Dermis microvascular lymphatic vessel endothelial cell (primary cell): ENCODE measurements at places on chromosomes 1 and 21. TPM values are rescaled to one million over a fixed set of nuclear protein-coding genes. Genes with fewer than 3 reads are reported as not detected.

Gene VHLL
- total RNA-seq = 0.13 TPM in 2 replicates

Gene PLEKHO1
- total RNA-seq = 37.9 and 56.5 TPM in 2 replicates

Gene KRTAP21-2
- not detected in 2 replicates for total RNA-seq

Gene PLPP3
- 22.6 and 59.7 TPM in 2 replicates for total RNA-seq

Gene LIPI
- not detected in 2 replicates for total RNA-seq

Gene B3GALT5
- not detected in 2 replicates for total RNA-seq

Gene GNG5
- total RNA-seq = 10.1 and 17.8 TPM in 2 replicates

Gene S100A1
- not detected in 2 replicates for total RNA-seq

Gene MSH4
- 0.13 TPM in 2 replicates for total RNA-seq

Gene CLK2
- 13.6 and 23.4 TPM in 2 replicates for total RNA-seq

Gene SYT14
- total RNA-seq = 0.13 TPM in 2 replicates

Gene RHD
- total RNA-seq = 0.13 and 0.25 TPM in 2 replicates

Gene C1orf87
- total RNA-seq = not detected in 2 replicates

Gene TLCD4
- under 0.01 TPM in 2 replicates for total RNA-seq

Gene UBE2U
- total RNA-seq = 0.13 TPM in 1 of 2 replicates, not detected in the other

Gene CAPN2
- 147 and 203 TPM in 2 replicates for total RNA-seq

Gene SYDE2
- total RNA-seq = 4.0 and 6.1 TPM in 2 replicates

Gene MAP3K21
- total RNA-seq = 0.90 and 1.3 TPM in 2 replicates

Gene PGBD5
- total RNA-seq = under 0.01 and 0.38 TPM in 2 replicates

Gene CENPF
- 10.4 and 31.2 TPM in 2 replicates for total RNA-seq

Gene ATF3
- total RNA-seq = 1.0 and 1.3 TPM in 2 replicates

Gene LCE1D
- total RNA-seq = not detected in 2 replicates

Gene NMNAT2
- total RNA-seq = 0.13 and 0.51 TPM in 2 replicates

Gene IVL
- total RNA-seq = not detected in 2 replicates

Gene UMODL1
- not detected in 2 replicates for total RNA-seq

Gene AADACL3
- total RNA-seq = not detected in 2 replicates

Gene GUCA2A
- total RNA-seq = not detected in 2 replicates

Gene ANGPTL1
- not detected in 2 replicates for total RNA-seq

Gene CLDN14
- total RNA-seq = 0.13 and 0.26 TPM in 2 replicates

Gene PCBP3
- total RNA-seq = 0.13 TPM in 2 replicates

Gene AMY2A
- total RNA-seq = under 0.01 TPM in 1 of 2 replicates, not detected in the other

Gene NTRK1
- not detected in 2 replicates for total RNA-seq

Gene P3H1
- total RNA-seq = 67.0 and 103 TPM in 2 replicates

Gene KRTAP10-12
- not detected in 2 replicates for total RNA-seq

Gene TRPM2
- total RNA-seq = 0.25 and 0.39 TPM in 2 replicates

Gene CLCNKB
- total RNA-seq = under 0.01 TPM in 1 of 2 replicates, not detected in the other

Gene SYPL2
- total RNA-seq = under 0.01 TPM in 1 of 2 replicates, not detected in the other

Gene RGS18
- not detected in 2 replicates for total RNA-seq

Gene IL12RB2
- total RNA-seq = 0.13 TPM in 1 of 2 replicates, not detected in the other

Gene SMG7
- 11.8 and 15.0 TPM in 2 replicates for total RNA-seq

Gene S100A5
- not detected in 2 replicates for total RNA-seq

Gene SLAMF7
- total RNA-seq = not detected in 2 replicates

Gene HES3
- not detected in 2 replicates for total RNA-seq

Gene CELA3A
- total RNA-seq = not detected in 2 replicates

Gene ZBTB8B
- under 0.01 TPM in 2 replicates for total RNA-seq

Gene MMP23B
- total RNA-seq = 0.25 TPM in 1 of 2 replicates, not detected in the other

Gene MRPL39
- total RNA-seq = 19.6 and 29.1 TPM in 2 replicates

Gene OR2L8
- total RNA-seq = not detected in 2 replicates

Gene CD53
- total RNA-seq = not detected in 2 replicates

Gene NBPF15
- 45.3 and 52.5 TPM in 2 replicates for total RNA-seq

Gene DESI2
- 43.9 and 45.3 TPM in 2 replicates for total RNA-seq

Gene RPTN
- not detected in 2 replicates for total RNA-seq

Gene MIXL1
- total RNA-seq = 0.13 TPM in 2 replicates

Gene UBIAD1
- 6.9 and 15.2 TPM in 2 replicates for total RNA-seq

Gene CEPT1
- 29.7 and 33.1 TPM in 2 replicates for total RNA-seq

Gene OTUD3
- 2.2 and 2.4 TPM in 2 replicates for total RNA-seq

Gene LAMC2
- 12.6 and 39.9 TPM in 2 replicates for total RNA-seq
